ENCODE measurements at places on chromosomes 1 and 21.

- ATAC-seq: no peak
These were observed 70.8 kb downstream of the PRDM2 start for GRCh38 chr1:13770743-13771142.

GRCh38 chr1:240101306-240101705, 9.6 kb downstream of the FMN2 start:
- ATAC-seq: no peak

GRCh38 chr1:45051005-45051772, 39.1 kb downstream of the UROD start:
- peak; percentile 67 for ATAC-seq

GRCh38 chr1:89953131-89953626, 41.7 kb upstream of the ZNF326 start:
- ATAC-seq: peak; percentile 88

All from activated T-helper 17 cell treated with anti-CD3 and anti-CD28 coated beads, Interleukin-2, amount 50 U/mL, for 72 hours (primary cell).